ENCODE measurements at places on chromosomes 3 and 15.

- no peak for DNase-seq
Observed at GRCh38 chr3:194285024-194285849, 65.9 kb downstream of the CPN2 start.

DNA sequence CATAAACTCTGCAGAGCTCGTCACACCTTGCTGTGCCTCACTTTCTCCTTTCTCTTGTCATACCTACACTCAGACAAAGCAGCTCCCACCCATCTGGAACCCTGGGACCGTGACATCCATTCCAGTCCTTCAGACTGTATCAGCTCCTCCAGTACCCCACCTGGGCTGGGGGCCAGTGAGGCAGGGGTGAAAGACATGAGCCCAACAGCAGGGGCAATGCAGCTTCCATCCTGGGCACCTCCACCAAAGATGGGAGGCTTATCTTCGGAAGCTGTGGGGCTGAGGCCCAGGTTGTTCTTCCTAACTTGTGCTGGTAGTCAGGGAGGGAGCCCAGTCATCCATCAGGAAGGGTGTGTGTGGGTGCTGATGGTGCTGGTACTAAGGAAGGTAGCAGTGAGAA lies 109.2 kb downstream of the EEFSEC start:
- no peak for DNase-seq

DNA sequence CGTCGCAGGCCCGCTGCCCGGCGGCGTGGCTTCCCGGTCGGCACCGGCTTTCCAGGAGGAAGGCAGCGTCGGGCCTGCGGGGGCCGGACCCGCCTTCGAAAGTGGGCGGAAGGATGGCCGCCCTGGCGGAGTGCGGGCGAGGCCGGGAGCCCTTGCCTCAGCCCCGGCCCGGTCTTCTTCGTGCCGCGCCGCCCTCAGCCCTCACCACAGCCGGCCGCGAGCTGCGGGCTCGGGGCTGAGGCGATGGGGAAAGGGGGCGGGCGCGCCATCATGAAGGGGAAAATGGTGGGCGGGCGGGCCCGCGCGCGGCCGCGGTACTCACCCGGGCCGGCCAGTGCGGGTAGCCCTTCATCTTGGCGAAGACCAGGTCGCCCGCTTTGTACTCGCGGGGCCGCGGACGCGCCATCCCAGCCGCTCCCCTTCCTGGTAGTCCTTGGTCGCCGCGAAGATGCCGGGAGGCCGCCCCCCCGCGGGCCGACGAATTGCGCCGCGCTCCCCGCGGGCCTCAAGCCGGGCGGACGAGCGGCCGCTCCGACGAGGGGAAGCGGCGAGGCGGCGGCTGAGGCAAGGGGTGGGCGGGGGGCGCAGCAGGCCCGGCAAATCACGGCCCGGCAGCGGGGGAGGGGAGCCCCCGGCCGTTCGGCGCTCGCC lies 489 bp downstream of the HDGFL3 start:
- DNase-seq, result peak; percentile 57

GRCh38 chr3:191300422-191300821 lies 28.8 kb upstream of the CCDC50 start:
- DNase-seq, result no peak

DNA sequence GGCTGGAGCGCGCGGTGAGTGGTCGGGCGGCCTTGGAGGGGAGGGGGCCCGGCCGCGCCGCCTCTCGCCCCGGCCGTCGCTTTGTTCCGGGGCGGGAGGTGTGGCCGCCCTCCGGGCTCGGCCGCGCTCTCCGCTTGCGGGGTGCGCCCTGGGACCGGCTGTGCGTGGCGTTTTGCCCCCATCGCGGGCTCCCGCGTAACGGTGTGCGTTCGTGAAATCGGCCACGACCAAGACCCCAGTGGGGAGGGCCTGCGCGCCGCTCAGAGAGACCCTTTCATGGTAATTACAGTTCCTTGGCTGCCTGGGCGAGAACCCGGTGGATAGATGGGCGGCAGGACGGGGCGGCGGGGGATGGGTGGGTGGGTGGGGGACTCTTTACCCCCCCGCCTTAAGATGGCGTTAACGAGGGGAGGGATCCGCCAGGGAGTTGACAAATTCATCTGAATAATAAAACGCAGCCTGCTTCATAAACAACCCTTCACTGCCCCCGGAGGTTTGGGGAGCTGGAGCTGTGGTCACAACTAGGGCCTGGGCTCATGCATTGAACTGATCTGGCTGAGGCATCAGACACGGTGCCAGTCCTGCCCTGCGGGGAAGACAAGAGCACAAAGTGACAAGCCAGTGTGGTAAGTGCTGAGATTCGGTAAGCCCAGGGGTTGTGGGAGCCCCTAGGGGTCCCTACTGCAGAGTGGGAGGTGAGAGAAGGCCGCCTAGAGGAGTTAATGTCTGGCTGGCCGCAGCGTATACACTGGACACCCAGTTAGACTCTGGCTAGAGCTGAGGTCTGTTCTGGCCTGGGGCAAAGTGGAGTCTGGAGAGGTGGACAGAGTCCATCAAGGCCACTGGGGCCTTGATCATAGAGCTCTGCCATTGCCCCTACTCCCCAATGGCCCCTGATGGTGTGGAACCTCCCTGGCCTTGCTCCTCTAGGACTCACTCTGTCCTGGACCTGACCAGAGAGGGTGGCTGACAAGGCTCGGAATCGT lies 668 bp downstream of the MRAS start:
- DNase-seq, result no peak

All from T47D (cell line).